ENCODE measurements at places on chromosomes 13 and 19.
A peak's percentile ranks its signal among the peaks of the same experiment; 100 is the strongest.

GRCh38 chr13:37149380-37149779, 43.9 kb upstream of the CSNK1A1L start:
- no peak for DNase-seq

GRCh38 chr13:33328701-33329100, 43.1 kb upstream of the STARD13 start:
- DNase-seq = peak; percentile 90

GRCh38 chr13:39603424-39603947, 493 bp upstream of the LHFPL6 start:
- DNase-seq = no peak

DNA sequence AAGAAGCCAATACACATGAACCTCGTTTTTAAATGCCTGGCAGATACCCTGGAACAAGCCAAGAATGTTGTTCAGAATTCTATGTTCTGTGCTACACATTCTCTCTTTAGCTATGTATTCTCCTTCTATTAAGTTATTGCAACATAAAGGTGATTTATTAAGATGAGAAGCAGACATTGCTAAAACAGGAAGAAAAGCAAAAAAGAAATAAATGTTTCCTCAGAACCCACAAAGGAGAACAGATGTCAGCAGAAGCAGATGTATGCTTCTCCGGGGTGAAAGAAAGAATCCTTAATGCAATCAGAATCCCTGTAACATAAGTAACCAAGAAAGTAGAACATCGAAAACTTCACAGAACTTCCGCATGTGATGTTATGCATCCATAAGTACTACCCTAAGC, 302.9 kb downstream of the DCT start:
- DNase-seq = no peak

GRCh38 chr13:78045916-78046315, 127.3 kb upstream of the EDNRB start:
- DNase-seq = no peak

DNA sequence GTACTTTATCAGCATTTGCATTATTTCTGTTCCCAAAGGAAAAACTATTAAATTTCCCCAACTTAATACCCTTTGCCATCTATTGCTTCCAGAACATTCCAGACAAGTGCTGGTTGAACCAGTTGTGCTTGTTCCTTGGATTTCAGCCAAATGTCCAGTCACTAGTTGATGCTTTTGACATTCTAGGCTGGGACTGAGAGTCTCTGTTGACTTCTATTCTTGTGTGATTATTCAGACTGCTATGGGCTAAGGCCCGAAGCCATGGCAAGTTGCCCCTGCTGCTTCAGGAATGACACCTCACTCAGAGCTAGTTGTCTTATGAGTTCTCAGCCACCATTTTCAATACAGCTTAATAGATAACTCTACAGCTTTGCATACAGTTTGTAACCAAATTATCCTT, 458.1 kb upstream of the ARGLU1 start:
- no peak for DNase-seq

DNA sequence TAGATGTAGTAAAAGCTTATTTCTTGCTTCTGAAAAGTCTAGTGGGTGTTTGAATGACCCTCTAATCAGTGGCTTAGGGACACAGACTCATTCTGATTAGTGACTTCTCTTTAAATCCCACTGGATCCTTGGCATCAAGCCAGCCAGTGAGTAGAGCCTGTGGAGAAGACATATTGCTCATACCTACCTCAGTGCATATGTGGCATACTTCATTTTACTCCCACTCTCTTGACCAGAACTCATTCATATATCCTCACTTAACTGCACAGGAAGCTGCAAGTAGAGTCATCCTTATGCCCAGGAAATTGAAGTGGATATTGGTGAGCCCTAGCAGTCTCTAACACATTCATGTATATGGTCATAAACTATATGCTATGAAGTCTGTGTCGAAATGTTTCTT, 148.3 kb downstream of the PDS5B start:
- DNase-seq = peak; percentile 2

GRCh38 chr19:13033819-13034611, 38.7 kb downstream of the NFIX start:
- DNase-seq = peak; percentile 47

GRCh38 chr13:98619556-98619955, 42.6 kb upstream of the STK24 start:
- no peak for DNase-seq

DNA sequence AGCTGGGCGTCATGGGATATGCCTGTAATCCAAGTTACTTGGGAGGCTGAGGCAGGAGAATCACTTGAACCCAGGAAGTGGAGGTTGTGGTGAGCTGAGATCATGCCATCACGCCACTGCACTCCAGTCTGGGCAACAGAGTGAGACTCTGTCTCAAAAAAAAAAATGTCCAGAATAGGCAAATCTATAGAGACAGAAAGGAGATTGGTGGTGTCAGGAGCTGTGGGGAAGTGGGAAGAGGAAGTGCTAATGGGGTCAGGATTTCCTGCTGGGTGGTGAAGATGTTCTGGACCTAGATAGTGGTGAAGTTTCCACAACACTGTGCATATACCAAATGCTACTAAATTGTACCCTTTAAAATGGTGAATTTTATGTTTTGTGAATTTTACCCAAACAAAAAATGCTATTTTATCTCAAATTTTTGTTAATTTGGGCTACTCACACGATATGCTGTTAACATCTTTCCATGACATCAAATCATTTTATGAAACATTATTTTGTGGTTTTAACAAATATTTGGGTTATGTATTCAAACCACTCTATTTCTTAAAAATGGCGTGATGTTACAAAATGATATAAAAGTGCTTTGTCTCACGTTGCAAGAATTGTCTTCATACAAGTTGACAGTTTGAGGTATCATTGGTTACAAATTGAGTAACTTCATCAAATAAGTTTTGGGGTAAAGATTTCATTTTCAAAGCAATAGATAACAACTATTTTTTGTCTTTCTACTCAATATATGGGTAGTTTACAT, 7.4 kb upstream of the CYP4F3 start:
- no peak for DNase-seq

DNA sequence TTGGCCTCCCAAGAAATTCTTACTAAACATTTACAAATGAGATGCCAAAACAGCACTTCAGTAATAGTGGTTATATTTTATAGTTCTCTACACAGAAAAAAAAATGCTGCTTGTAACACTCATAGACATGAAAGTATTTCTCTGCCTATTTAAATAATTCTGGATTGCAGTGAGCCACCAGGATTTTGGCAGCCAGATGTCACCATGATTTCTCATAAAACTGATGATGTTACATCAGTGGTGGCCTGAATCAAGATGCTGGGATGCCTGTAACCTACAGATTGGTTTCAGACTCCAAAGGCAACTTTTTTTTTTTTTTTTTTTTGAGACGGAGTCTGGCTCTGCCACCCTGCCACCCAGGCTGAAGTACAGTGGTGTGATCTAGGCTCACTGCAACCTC, 2.7 kb upstream of the CAPS start:
- DNase-seq = no peak

DNA sequence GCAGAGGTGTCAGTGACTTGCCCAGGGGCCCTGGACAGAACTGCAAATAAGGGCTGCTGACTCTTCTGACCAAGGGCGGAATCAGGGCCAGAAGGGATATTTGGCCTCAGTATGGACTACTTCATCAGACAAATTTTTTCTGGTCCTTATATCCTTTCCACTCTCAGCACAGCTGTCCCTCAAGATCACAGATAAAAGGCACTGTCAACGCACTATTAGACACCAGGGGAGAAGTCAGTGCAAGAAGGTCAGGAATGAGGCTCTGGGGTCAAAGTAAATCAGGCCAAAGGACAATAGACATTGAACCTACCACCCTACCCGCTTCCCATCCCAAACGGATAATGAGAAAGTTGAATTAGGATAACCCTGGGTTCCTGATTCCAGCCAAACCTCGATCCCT, 657.6 kb downstream of the UQCRFS1 start:
- DNase-seq = no peak

GRCh38 chr19:3665681-3666544, 34.4 kb downstream of the PIP5K1C start:
- peak; percentile 42 for DNase-seq

- DNase-seq = no peak
Measured at GRCh38 chr13:69796256-69796655, 311.4 kb upstream of the ATXN8OS start.

- DNase-seq = no peak
Measured at GRCh38 chr19:29404015-29404414, 121.8 kb upstream of the VSTM2B start.

DNA sequence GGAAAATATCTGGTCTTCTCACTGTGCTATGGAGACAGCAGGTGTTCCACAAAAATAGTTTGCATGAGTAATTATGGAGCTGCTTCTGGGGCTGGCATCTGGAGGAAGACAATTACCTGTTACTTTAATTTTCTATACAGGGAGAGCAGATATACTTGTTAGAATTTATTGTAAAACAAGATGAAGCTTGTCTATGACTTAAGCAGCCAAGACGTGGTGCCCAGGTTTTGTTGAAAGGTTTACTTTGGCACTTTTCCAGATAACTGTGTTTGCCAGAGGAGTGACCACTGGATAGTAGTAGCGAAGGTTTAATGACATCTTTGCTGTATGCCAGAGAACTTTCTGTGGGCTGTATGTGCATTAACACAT, 134.5 kb upstream of the KL start:
- no peak for DNase-seq

DNA sequence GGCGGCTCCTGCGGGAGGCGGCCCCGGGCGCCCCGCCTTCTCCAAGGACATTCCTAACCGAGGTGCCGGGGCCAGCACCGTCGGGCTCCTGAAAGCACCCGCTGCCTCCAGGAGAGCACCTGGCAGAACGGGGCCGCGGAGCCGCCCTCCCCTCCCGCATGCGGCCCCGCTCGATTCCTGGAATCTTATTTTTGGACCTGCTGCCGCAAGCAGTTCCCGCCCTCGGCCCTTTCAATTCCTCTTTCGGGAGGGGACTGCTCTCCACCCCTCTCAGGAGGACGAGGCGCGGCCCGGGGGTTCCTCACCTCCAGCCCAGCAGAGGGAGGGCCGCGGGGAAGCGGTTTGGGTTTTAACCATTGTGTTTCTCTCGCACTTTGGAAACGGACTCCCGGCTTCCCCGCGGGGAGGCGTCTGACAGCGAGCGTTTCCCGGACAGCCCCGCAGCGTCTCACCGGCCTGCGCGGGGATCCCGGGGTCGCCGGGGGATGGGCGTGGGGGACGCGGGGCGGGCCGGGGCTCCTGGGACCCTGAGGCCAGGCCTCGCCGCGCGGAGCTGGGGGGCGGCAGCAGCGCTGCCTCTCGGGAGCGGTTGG, 849 bp downstream of the GAS6 start:
- no peak for DNase-seq

DNA sequence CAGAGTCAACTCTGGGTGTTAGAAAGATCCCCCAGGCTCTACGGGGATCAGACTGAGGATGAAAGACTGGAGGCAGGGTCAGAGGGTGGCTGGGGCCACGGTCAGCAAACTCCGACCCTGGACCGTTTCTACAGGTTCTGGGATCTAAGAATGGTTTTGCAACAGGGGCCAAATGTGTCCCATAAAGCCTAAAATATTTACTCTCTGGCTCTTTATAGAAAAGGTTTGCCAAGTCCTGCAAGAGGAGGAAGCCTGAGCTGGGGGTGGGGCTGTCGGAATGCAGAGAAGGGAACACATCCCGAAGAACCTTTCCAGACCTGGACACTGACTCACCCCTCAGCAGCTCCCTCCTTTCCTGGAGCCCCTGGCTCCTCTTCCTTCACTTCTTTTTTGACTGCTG, 20.7 kb downstream of the LIG1 start:
- no peak for DNase-seq

DNA sequence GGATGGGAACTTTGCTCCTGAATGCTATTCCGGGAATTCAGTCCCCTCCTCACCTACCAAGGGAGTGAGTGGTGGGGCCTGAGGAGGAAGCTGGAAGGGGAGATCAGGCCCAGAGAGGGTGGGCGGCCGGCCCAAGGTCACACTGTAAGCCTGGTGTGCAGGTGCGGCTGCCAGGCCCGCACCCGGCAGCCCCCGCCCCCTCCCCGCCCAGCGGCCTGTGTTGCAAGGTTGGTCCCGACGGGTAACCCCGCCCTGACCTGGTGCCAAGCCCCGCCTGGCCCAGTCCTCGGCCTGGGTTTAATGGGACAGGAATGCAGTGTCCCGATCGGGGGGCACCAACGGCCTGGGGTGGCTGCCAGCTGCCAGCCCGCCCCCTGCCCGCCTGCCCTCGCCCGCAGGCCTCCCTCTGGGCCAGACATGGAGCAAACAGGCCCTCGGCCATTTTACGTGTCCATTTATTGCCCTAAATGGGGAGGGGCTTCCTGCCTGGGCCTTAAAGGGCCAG, 5.5 kb downstream of the ZBTB7A start:
- DNase-seq = no peak

DNA sequence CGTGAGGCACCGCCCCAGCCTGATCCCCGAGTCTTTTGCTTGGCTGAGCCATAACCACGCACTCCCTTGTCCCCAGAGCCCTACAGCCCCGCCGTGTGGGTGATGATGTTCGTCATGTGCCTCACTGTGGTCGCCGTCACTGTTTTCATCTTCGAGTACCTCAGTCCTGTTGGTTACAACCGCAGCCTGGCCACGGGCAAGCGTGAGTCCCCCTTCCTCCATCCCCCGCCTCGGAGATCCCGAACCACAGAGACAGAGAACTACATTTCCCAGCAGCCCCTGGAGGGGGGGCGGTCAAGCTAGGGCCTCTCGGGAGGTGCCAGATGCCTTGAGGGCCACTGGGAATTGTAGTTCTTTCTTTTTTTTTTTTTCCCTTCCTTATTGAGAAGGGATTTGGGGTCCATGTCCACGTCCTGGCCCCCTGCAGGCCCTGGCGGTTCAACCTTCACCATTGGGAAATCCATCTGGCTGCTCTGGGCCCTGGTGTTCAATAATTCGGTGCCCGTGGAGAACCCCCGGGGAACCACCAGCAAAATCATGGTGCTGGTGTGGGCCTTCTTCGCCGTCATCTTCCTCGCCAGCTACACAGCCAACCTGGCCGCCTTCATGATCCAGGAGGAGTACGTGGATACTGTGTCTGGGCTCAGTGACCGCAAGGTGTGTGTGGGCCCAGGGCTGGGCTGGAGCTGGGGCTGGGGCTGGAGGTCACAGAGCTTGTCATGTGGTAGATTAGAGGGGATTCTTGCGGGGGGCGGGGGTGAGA, 25.9 kb downstream of the GRIN2D start:
- no peak for DNase-seq

DNA sequence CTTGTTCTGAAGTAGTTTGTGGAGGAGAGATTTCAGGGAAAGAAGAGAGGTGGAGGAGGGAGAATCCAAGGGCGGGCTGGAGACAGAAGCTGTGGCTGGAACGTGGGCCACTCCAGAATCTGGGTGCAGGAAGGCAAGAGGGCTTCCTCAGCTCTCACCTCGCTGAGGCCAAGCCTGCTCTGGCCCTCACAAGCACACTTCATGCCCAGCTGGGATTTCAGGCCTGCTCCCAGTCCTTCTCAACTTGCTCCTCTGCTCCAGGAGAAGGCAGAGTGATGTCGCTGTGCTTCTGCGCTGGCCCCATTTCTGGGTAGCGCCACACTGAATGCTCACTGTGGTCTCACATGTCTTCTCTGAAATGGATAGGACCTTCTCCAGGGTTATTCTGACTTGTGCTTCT, 328.8 kb downstream of the FGF9 start:
- no peak for DNase-seq

DNA sequence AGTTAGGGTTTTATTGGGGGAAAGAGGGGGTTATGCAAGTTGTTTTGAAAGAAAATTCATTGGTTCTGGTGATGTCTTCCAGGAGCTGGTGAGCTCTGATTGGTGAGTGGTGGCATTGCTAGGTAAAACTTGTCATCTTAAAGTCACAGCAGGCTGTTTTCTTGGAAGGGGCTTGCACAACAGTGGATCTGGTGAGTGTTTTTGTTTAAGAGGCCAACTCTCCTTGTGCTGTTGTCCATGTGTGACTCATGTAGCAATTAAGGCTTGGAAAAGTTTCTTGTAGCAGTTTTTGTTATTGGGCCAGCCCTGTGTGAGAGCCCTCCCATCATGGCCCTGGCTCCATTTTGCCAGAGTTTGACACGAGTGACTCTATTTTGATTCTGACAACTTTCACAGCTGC, 109.4 kb downstream of the RFC3 start:
- peak; percentile 2 for DNase-seq

Measured in COLO829 (cell line).